Stimulated activated CD8-positive, alpha-beta memory T cell treated with anti-CD3 and anti-CD28 coated beads, Interleukin-15, amount 100 ng/mL, for 4 hours (primary cell): ENCODE measurements at places on chromosomes 2 and 18.

- DNase-seq, result no peak
These were observed 251.9 kb downstream of the FBXO15 start for GRCh38 chr18:73895701-73896100.

DNA sequence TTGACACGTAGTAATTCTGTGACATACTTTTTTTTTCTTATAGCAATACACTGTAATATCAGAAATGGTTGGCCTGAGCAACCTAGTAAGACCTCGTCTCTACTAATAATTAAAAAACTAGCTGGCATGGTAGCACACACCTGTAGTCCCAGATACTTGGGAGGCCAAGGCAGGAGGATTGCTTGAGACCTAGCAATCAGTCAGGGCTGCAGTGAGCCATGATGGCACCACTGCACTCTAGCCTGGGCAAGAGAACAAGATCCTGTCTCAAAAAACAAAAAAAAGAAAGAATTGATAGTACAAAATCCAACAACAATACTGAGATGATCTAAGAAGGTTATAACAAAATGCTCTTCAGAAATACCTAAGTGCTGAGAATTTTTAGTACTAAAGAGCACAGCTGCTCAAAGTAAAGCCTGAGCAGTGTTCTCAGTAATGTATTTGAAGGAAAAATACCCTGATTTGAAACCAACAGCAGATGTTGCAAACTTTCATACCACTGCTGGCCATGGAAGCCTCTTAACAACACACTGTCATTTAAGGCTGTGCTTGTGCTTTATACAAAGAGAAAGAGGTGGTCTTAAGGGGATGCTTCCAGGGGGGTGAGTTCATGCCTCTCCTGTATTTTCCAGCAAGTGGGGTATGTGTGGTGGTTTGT lies 132.6 kb upstream of the CDCA7 start:
- no peak for DNase-seq

DNA sequence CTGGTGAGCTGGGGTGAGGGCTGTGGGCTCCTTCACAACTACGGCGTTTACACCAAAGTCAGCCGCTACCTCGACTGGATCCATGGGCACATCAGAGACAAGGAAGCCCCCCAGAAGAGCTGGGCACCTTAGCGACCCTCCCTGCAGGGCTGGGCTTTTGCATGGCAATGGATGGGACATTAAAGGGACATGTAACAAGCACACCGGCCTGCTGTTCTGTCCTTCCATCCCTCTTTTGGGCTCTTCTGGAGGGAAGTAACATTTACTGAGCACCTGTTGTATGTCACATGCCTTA lies 10.5 kb downstream of the PROC start:
- no peak for DNase-seq

DNA sequence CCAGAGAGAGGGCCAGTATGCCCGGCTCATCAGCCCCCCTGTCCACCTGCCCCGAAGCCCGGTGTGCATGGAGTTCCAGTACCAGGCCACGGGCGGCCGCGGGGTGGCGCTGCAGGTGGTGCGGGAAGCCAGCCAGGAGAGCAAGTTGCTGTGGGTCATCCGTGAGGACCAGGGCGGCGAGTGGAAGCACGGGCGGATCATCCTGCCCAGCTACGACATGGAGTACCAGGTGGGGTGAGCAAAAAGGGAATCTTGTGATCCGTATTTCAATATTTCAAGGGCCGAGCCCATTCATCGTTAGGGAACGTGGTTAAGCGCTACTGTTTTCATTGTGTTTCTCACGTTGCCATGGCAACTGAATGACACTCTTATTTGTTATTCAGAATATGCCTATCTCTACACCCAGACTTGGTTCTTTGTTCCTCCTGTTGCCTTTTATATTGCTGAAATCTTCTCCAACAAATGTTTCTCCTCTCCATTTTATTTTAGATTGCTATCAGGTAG lies 81.5 kb downstream of the NRP2 start:
- DNase-seq, result no peak

DNA sequence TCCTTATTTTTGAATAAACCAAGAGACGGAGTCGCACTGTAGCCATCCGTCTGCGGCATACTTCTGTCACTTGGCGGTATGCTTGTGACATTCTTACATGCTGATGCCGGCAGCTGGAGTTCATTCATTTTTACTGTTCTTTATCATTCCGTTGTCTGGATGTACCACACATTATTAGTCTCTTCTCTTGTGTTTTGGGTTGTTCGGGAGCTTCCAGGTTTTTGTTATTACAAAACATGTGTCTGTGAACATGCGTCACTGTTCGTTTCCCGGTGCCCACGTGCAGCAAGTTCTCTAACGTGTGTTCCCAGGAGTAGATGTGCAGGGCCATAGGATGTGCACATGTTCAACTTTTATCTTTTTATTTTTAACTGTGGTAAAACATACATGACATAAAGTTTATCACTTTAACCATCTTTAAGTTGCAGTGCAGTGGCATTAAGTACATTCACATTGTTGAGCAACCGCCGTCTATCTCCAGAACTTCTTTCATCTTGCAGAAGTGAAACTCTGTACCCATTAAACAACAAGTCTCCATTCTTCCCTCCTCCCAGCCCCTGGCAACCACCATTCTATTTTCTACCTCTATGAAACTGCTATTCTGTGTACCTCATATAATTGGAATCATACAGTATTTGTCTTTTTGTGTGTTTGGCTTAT lies 40.1 kb downstream of the MTCL1 start:
- DNase-seq, result no peak
